ENCODE measurements at places on chromosomes 7 and 10.

DNA sequence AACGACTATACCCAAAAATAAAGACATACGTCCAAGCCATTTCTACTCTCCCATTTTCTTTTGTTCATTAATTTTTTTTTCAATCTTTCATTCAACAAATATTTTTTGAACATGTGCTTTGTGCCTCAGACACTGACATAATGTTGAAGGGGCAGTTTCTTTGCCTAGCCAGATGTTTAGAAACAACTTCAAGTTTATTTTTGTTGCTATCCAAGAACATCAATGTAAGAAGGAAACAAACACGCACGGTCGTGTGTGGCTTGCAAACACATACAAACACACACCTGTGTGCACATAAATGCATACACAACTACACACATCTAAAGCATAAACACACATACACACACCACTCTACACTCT lies 39.9 kb downstream of the BTBD16 start:
- no peak for DNase-seq

DNA sequence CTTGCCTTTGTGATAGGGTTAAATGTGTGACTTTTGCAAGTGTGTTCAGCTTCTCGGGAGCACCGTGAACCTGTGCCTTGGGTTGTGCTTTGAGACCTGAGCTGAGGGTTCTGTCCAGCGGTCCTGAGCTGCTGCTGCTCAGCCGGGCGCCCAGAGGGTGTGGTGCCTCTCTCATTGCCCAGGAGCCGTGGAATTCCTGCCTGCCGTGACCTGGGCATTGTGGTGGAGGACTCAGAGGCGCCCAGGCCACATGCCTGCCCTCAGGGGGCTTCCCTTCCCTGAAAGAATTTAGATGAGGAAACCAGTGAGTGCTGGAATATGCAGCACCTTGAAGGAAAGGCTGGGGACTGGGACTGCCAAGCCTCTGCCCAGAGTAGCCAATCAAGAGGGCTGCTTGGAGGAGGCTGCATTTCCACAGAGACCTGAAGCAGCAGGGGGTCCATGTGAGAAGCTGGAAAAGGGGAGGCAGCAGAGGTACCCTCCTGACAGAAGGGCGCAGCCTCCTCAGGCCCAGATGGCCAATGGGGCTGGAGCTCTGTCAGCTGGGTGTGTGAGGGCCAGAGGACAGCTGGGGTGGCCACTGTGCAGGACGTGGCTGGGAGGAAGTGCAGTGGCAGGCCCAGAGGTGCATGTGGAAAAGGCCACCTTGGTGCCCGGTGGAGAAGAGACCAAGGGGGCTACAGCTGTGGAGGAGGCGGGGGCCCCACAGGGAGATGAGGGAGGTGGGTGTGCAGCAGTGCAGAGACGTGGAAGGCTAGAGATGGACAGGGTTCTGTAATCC lies 107.3 kb downstream of the NKX6-2 start:
- DNase-seq: no peak

- DNase-seq: no peak
These were observed 45.2 kb downstream of the PNLIPRP3 start for GRCh38 chr10:116472891-116473290.

DNA sequence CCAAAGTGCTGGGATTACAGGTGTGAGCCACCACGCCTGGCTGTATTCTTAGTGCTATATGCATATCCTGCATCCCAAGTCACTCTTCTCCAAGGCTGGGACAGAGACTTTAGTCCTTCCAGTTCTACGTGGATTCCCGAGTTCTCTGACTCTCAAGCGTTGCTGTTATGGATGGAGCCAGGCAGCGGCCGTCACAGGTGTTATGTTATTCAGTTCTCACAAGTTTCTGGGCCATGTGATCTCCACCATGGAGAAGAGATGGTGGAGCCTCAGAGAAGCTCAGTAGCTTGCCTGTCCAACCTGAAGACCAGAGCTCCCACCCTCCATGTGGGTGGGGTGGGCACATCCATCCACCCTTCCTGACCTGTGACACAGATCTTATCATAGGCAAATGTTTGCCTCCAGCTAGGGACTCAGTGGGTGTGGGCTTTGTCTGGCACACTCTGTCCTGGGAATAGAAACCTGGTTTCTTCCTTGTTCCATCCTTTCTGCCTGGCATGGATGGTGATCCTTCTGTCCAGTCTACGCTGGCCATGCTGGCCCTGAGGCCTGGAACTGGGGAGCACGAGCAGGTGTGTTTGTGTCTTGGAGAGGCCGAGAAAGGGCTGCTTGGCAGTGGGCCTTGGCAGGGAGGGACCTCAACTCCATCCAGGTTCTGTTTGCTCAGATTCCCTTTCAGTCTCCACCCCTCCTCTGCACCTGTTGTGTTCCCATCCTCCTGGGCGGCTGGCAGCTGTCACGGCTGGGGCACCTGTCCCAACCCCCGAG lies 55.3 kb downstream of the NEURL1 start:
- DNase-seq: no peak

DNA sequence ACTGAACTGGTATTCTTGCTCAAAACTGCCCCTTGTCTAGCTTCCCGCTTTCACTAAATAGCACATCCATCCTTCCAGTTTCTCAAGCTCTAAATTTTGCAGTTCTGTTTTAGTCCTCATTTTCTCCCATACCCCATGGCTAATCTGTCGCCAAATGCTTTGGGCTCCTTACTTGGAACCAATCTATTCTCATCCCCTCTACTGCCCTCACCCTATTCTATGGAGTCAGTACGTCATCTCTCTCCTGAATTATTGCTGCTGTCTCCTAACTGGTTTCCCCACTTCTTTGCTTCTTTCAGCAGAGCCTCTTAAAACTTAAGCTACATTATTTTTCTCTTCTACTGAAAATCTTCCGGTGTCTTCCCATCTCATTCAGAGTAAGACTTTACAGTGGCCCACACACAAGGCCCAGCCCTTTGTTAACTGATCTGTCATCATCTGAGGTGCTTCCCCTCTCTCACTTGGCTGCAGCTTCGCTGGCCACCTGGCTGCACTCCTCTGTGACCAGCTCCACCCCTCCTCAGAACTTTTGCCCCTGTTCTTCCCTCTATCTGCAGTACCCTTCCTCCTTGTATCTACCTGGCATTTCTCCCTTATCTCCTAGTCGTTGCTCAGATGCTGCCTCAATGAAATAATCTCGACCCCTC lies 9.9 kb downstream of the STARD3NL start:
- DNase-seq: no peak

GRCh38 chr7:106050746-106051117 lies 61.4 kb downstream of the SYPL1 start:
- DNase-seq: peak; percentile 54

DNA sequence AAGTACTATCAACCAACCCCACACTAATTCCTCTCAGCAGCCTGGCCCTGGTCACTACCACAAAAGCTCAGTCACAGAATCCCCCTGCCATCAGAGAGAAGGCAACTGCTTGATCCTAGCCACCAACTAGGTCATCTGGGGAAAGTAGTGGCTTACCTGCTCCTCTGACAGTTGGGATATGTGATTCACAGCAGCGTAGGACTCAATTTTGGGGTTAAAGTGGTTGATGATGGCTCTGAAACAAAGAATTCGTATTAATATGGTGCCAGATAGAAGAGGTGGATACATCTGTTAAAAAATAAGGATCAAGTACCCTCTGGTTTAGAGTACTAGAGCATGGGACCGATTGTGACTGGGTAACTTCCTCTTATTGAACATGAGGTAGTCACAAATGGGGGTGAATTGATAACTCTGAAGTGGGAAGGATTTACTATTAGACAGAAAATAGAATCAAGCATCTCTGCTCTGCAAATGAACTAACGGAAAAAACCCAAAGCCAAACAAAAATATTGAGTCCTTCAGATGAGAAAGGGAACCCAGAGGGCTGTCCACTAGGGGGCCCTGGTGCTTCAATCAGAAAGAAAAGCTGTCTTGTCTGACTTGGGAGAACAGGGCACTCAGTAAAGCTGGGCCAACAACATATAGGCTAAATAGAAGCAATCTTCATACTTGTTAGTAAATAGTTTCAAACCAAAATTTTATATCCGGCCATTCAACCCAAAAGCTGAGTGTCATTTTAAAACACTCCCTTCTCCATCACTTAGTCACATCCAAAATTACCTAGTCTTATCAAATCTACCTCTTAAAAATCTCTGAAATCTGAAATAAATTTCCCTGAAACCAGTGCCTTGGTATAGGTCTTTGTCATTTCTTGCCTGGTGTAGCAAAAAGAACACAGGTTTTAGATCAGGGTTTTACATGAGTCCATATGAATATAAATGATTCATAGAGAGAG lies 45.9 kb upstream of the KCNIP2 start:
- DNase-seq: peak; percentile 67

GRCh38 chr7:152103066-152103465 lies 77.6 kb downstream of the GALNT11 start:
- no peak for DNase-seq

- no peak for DNase-seq
These were observed 573 bp upstream of the PON2 start for GRCh38 chr7:95435422-95435780.

GRCh38 chr10:1576467-1577372 lies 160.6 kb downstream of the ADARB2 start:
- no peak for DNase-seq

DNA sequence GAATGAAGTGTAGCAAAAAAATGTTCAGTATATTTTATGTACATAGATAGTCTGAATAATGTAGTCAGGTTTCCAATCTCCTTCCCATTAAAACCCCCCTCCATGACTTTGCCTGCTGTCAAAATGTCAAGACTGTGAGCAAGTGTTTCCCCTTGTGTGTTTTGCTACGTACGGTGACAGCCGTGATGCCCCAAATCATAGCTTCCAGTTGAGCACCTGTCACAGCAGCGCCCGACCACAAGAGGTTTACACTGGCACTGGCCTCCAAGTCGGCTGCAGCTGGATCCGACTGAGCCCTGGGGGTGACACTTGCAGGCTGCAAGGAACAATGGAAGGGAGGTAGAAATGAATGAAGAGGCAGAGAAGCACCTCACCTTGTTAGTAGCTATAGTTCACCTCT lies 62.3 kb downstream of the LAMB4 start:
- no peak for DNase-seq

GRCh38 chr10:5665373-5666007 lies 905 bp downstream of the ASB13 start:
- no peak for DNase-seq

GRCh38 chr7:89377219-89377618 lies 581.7 kb upstream of the TEX47 start:
- no peak for DNase-seq

GRCh38 chr10:77267703-77268675 lies 369.6 kb downstream of the KCNMA1 start:
- DNase-seq: no peak

GRCh38 chr10:34474009-34474376 lies 341.1 kb downstream of the PARD3 start:
- peak; percentile 25 for DNase-seq

DNA sequence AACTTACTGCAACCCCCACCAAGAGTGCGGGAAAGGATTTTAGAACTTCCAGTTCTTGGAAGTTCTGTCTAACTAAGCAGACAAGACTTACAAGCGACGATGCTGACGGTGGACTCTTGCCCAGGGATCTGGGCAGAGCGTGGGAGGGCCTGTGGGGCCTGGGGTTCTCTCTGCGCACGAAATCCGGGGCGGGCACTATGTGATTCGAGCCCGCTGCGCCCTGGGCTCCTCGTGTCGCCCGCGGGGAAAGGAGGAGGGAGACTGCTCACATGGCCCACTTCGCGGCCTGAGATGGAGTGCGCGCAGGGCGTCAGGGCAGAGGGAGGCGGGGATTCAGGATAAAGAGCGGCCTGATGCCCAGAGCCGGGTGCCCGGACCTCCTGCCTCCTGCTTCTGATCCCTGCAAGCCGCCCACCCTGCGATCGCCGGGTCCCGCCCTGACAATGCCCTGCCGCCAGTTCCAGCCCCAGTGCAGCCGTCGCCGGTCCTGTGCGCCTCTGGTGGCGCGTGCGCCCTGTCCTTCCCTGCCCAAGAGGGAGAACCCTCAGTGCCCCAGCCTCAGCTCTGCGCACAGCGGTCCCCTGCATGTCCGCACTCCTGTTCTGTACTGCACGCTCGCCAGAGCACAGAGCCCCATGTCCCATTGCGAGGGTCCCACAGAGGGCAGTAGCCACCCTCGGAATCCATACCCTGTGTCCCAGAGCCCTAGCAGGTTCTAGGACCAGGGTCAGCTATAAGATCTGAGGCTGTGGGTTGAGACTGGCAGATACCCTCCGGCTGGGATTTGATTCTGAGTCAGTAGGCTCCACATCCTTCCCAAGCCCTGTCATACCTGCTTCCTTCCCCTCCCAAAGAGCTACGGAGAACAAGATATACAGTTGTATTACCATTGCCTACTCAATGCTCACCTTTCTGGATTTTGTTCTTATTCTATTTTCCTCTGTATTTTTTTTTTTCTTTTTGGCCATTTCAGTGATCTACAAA lies 99.4 kb upstream of the TMEM106B start:
- peak; percentile 92 for DNase-seq

DNA sequence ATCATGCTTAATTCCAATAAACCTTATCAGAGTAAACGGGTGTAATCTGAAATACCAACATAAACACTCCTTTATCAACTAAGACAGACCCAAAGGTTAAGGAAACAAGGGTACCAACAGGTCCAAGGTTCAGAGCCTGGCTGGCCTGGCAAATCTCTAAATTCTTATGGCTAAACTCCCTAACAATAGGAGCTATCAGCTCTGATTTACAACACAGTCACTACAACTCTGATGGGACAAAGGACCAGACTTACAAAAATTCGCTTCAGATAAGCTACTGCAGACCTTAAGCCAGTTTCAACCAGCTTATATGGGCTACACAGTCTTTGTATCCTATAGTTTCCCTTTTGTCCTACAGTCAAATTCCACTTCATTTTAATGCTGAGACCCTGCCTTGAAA lies 381.9 kb downstream of the ZWINT start:
- no peak for DNase-seq

GRCh38 chr7:21868576-21868850 lies 77.2 kb downstream of the CDCA7L start:
- no peak for DNase-seq

DNA sequence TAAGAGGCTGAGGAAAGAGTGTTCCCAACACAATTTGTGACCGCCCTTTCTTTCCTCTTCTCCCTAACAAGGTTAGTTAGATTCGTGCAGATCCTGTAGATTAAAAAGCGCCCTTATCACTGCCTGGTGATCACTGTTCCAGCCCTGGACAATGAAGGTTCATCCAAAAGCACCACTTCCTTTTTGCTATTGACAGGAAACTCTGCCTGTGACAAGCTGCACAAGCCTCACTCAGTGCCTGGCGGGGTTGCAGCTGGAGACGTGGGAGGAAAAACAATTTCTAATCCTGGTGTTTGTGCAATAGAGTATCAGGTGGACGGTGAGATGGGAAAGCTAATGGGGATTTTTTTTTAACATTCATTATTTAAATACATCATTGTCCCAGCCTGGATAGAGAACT lies 105.9 kb upstream of the CAV2 start:
- no peak for DNase-seq

Data from M059J (cell line).